ENCODE measurements at places on chromosomes 3 and 15.

GRCh38 chr3:157786618-157787017, 283.4 kb upstream of the VEPH1 start:
- H3K27me3 ChIP-seq, result no peaks in the 10 kb centered on the region
- H3K4me1 ChIP-seq, result peaks cover 15% of the 10 kb centered on the region
- no peak overlapping the region for H3K27ac ChIP-seq
- no peak overlapping the region for H3K4me3 ChIP-seq

DNA sequence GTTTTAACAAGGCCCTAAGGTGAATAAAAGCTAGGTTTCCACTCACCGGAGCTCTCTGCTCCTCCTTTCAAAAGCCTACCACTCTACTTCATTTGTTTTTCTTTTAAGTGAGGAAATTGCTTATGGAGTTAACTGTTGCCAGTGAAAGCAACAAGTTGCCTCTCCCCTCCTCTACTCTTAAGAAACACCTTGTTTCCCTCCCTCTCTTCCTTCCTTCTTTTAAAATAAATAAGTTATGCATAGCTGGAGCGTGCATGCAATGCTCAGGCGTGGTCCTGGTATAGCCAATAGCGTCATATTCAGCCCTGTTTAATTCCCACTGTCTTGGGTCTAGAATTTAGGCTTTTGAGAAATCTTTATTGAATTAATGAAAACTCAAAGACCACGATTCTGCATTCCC, 101.1 kb upstream of the IGF1R start:
- no peaks in the 10 kb centered on the region for H3K4me1 ChIP-seq
- H3K36me3 ChIP-seq, result no peaks in the 10 kb centered on the region
- H3K4me3 ChIP-seq, result peak overlapping the region; percentile 65

- H3K36me3 ChIP-seq, result no peaks in the 10 kb centered on the region
- no peak overlapping the region for H3K4me3 ChIP-seq
- no peaks in the 10 kb centered on the region for H3K4me1 ChIP-seq
- H3K27me3 ChIP-seq, result no peaks in the 10 kb centered on the region
- H3K27ac ChIP-seq, result no peak overlapping the region
Observed at GRCh38 chr3:126184465-126185000, 4.1 kb upstream of the ALDH1L1 start.

GRCh38 chr15:77986891-77987764, 90.4 kb downstream of the TBC1D2B start:
- no peaks in the 10 kb centered on the region for H3K27me3 ChIP-seq
- H3K4me3 ChIP-seq, result no peak overlapping the region
- peak overlapping the region; percentile 57 for H3K27ac ChIP-seq

GRCh38 chr15:39896846-39897245, 23.2 kb downstream of the GPR176 start:
- no peak overlapping the region for H3K4me3 ChIP-seq
- no peak overlapping the region for H3K27ac ChIP-seq
- no peak for DNase-seq
- H3K27me3 ChIP-seq, result no peaks in the 10 kb centered on the region

- H3K27ac ChIP-seq, result no peak overlapping the region
- H3K36me3 ChIP-seq, result peaks cover 5% of the 10 kb centered on the region
- H3K4me3 ChIP-seq, result no peak overlapping the region
- H3K27me3 ChIP-seq, result no peaks in the 10 kb centered on the region
- no peak for DNase-seq
Observed at GRCh38 chr15:89163271-89164055, 57.9 kb downstream of the RLBP1 start.

DNA sequence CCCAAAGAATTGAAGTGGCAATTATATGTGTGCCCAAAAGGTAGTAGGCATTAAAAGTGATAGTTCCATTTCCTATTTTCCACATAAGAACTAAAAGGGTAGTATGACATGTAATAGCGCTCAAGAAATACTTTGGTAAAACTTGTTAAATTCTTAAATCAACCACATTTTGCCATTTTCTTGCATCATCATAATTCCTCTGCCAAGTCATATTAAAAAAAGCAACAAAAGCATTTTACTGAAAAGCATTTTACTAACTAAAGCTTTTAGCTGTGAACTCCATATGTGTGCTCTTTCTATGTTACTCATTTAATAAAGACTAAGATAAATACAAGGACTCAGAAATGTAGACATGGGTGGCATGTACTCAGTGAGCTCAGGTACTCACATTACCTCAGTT, 70.1 kb downstream of the GPR160 start:
- H3K27me3 ChIP-seq, result no peaks in the 10 kb centered on the region
- H3K27ac ChIP-seq, result no peak overlapping the region
- peaks cover 55% of the 10 kb centered on the region for H3K36me3 ChIP-seq
- DNase-seq, result no peak
- H3K4me3 ChIP-seq, result no peak overlapping the region
- no peaks in the 10 kb centered on the region for H3K4me1 ChIP-seq

DNA sequence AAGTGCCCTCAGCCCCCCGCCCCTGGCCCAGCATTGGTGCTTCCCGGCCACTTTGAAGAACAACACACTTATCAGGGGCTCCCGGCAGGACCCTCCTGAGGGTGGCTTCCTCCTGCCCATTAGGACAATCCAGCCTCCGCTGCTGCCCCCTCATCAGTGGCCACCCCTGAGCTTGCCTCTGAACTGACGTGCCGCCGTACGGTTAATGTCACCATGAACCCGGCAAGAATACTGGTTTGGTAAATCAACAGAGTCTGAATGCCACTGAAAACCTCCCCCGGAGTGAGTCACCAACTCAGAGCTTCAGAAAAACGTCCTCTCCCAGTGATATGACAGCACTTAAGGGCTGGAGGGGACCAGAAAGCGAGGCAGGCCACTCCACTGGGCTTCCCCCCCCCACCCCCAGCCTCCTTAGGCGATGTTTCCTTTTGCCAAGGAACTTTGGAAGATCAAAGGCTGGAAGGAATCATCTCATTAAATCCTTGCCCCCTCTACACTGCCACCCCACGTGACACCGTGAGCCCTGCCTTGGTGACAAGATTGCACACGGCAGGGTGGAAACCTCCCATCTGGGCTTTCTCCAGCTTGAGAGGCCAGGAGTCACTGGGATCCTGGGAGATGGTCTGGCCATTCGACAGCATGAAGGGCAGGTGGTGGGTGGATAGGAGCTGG, 142.1 kb downstream of the NUP210 start:
- H3K4me1 ChIP-seq, result peaks cover 15% of the 10 kb centered on the region
- no peaks in the 10 kb centered on the region for H3K36me3 ChIP-seq
- no peak for DNase-seq
- H3K4me3 ChIP-seq, result no peak overlapping the region
- H3K27me3 ChIP-seq, result peaks cover 16% of the 10 kb centered on the region

DNA sequence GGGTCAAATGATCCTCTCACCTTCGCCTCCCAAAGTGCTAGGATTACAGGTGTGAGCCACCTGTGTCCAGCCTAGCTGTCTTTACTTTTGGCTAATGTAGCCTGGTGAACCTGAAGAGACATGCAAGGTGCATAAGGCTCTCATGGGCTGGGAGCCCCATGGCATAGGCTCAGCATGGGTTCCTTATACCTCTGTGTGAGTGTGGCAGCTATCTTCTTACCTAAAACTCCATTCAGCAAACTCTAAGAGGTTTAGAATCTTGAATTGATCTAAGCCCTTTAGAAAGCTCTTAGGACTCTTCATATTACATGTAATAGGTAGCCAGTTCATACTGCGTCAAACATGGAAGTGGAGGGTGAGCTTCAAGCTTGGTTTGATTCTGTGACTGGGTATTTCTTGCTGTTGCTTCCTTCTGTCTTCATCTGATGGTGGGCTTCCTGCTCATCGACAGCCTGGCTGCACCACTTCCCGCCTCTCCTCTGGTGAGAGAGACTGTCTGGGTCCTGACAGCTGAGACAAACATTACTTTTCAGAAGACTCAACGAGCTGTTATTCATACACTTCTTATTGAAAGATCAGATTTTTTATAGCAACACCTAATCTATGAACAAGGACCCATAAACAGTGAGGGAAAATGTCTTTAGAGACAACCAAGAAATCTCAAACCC, 19.2 kb upstream of the TKT start:
- DNase-seq, result no peak
- no peak overlapping the region for H3K27ac ChIP-seq
- peaks cover 8% of the 10 kb centered on the region for H3K4me1 ChIP-seq
- no peaks in the 10 kb centered on the region for H3K27me3 ChIP-seq

DNA sequence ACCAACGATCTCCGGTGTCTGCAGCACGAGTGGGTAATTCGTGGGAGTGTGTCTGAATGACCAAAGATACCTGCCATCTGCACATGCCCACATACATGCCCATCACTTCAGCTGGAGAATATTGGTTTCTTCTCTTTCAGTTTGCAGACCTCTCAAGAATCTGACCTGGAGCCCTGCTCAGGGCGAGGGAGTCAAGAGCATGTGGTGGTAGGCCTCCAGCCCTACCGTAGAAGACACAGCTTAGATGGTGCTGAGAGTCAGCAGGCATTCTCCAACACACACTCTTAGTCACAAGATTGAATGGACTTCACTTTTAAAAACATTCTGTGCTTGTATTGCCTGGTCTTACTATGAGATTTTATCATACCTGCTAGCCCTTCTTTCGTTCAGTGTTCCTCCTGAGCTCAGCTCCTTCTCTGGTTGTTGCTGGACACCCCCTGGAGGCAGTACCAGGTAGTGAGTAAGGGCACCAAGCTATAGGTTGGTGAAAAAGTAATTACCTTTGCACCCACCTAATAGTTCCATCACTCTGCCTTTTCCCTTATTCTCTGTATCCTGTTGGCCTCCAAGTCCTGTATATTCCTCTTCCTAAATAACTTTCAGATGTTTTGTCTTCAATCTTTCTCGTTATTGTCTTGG, 252.0 kb downstream of the CACNA2D3 start:
- no peak overlapping the region for H3K27ac ChIP-seq
- no peak overlapping the region for H3K4me3 ChIP-seq
- no peaks in the 10 kb centered on the region for H3K36me3 ChIP-seq
- H3K27me3 ChIP-seq, result no peaks in the 10 kb centered on the region
- DNase-seq, result peak; percentile 13
- no peaks in the 10 kb centered on the region for H3K4me1 ChIP-seq

DNA sequence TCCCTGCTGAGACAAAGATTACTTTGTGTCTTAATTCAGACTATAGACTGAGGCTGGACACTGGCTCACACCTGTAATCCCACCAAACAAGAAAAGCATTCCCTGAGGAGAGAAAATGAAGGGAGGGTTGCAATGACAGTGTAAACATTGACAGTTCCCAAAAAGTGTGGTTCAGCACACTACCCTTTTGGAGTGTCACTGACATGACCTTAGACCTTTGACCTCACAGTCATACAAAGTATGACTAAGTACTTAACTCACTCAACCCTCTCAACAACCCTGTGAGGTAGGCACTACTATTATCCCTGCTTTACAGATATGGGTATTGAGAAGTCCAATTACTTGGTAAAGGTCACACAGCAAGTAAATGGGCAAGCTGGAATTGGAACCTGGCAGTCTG, 341.7 kb downstream of the LRRC3B start:
- H3K4me3 ChIP-seq, result no peak overlapping the region
- no peaks in the 10 kb centered on the region for H3K27me3 ChIP-seq
- no peak for DNase-seq
- H3K27ac ChIP-seq, result no peak overlapping the region
- H3K36me3 ChIP-seq, result no peaks in the 10 kb centered on the region
- H3K4me1 ChIP-seq, result peaks cover 2% of the 10 kb centered on the region

DNA sequence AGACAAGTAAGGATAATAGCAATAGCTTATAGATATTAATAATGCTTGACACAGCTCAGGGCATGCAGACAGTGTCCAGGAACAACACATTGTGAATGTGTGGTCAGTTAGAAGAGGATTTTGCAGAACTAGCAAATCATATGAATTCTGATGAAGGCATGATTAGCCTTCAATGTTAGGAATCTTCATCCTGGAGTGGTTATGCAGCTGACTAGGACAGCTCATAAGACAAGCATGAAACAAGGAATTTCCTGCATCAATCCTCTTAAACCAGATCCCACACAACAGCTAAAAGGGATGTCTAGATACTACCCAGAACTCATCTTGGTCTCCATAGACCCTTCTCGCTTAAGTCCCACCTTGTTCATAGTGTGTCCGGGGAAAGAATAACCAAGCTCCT, 499.0 kb upstream of the ATP11B start:
- H3K4me3 ChIP-seq, result no peak overlapping the region
- H3K4me1 ChIP-seq, result no peaks in the 10 kb centered on the region
- no peaks in the 10 kb centered on the region for H3K36me3 ChIP-seq
- no peak overlapping the region for H3K27ac ChIP-seq

DNA sequence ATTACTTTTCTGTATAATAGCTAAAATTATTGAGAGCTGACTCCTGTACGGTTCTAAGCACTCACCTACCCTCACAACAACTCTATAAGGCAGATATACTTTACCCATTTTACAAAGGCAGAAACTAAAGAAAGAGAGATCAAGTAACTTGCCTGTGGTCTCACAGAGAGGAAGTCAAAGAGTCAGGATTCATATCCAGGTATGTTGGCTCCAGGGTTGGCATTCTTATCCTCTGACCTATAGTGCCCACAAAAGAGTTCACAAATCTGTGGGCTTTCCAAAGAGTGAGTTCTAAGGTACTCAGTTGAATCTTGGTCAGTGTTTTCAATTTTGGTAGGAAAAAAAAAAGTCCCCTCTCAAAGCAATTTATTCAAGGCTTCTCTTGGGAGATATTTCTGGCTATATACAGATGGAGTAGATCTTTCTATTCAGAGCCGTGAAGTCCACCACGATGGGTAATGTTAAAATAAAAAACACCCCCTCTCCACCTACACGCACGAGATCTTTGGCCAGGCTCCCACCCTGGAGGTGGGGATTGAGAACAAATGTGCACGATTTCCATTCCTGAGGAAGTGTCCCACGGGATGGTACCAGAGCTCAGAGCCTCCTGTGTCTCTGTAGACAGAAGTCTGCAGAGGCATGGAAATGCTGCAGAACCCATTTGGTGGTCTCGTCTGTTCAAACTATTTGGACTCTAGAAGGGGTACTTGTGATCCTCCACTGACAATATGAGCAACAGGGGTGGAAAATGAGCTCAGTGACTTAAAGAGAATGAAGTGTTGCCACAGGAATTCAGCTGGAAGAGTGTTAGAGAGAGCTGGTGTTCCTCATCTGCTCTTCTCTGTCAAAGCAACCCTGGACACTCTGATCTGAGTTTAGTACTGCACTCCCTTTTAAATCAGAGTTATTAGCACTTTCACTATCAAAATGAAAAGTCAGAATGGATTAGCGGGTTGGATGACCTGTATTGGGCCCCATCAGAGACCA, 212.1 kb upstream of the EIF1B start:
- DNase-seq, result no peak
- H3K4me1 ChIP-seq, result no peaks in the 10 kb centered on the region

DNA sequence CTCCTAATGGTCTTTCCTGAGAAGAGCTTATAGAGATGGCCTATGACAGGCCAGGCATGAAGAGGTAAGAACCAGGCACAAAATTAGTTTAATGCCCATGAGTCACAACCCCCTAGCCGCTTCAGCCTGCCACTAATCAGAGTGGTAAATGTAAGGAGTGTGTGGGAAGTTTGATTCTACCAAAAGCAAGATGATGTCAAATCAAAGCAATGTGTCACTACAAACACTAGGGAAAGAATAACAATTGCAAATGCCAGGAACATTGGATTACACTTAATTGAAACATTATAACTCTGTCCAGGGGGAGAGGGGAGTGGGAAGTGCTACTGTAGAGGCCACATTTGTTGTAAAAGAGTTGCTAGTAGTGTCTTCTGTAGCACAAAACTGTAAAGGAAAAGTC, 596.6 kb upstream of the AGTR1 start:
- no peaks in the 10 kb centered on the region for H3K27me3 ChIP-seq
- H3K27ac ChIP-seq, result no peak overlapping the region
- H3K4me3 ChIP-seq, result no peak overlapping the region
- DNase-seq, result no peak
- H3K4me1 ChIP-seq, result no peaks in the 10 kb centered on the region

GRCh38 chr3:11820531-11821041, 26.1 kb downstream of the TAMM41 start:
- no peaks in the 10 kb centered on the region for H3K4me1 ChIP-seq
- no peaks in the 10 kb centered on the region for H3K27me3 ChIP-seq
- no peak overlapping the region for H3K4me3 ChIP-seq
- DNase-seq, result no peak

- no peak overlapping the region for H3K4me3 ChIP-seq
- peak overlapping the region; percentile 26 for H3K27ac ChIP-seq
- peak; percentile 34 for DNase-seq
Observed at GRCh38 chr3:159872374-159873109, 116.1 kb upstream of the IL12A start.
